ENCODE measurements at places on chromosomes 5 and 9. TPM values are rescaled to one million over a fixed set of nuclear protein-coding genes. Genes with fewer than 3 reads are reported as not detected.

DNA sequence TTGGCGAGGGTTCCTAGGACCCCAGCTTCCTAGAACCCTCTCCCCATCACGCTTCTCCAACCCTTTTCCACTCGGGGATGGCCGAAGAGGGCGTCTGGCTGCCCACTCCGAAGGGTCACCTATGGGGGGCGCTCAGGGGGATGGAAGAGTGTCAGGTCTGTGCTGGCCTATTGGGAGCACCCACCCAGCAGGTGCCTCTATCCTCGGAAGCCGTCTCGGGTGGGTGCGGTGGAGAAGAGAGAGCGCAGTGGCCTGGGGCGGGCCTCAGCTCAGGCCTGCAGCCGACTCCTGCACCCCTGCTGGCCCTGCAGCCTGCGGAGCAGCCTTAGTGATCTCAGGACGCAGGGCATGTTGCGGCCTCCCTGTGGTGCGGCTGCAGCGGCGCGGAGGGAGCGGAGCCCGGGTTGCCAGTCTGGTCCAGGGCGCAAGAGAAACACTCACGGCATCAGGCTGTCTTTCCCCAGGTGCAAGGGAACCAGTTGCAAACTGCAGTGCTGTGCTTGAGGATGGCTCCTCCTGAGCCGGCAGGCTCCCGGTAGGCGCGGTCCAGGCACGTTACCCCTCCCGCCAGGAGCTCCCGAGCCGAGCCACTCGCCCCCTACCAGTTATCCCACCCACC, 1.5 kb upstream of the IRX2 start:
- DNase-seq = no peak
- H3K27me3 ChIP-seq = peaks cover 7% of the 10 kb centered on the region
- no peaks in the 10 kb centered on the region for H3K36me3 ChIP-seq
- H3K4me1 ChIP-seq = peaks cover 15% of the 10 kb centered on the region
- no peak overlapping the region for H3K27ac ChIP-seq

The SPATA31C1 gene
- not detected for total RNA-seq

GRCh38 chr5:39022151-39022550, 52.0 kb downstream of the RICTOR start:
- H3K4me1 ChIP-seq = peaks cover 9% of the 10 kb centered on the region
- no peaks in the 10 kb centered on the region for H3K36me3 ChIP-seq
- H3K27ac ChIP-seq = no peak overlapping the region

DNA sequence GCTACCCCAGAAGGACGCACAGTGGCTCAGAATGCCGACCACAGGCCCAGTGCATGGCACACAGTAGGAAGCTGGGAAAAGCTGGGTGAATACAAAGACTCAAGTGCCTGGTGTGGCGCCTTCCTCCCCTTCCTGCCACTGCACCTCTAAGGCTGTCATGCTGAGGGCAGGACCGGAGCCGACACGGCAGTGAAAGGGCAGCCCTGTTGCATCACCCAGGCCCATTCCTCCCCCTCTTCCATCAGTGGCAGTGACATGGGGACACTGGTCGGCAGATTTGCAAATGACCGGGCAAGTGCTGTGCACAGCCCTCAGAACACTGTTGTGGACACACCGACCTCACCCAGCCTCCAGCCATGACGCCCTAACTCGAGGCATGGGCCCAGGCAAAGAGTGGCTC, 84.0 kb downstream of the STK10 start:
- H3K27me3 ChIP-seq = no peaks in the 10 kb centered on the region
- DNase-seq = no peak
- H3K4me1 ChIP-seq = peaks cover 42% of the 10 kb centered on the region
- peak overlapping the region; percentile 98 for H3K27ac ChIP-seq
- no peak overlapping the region for H3K4me3 ChIP-seq

DNA sequence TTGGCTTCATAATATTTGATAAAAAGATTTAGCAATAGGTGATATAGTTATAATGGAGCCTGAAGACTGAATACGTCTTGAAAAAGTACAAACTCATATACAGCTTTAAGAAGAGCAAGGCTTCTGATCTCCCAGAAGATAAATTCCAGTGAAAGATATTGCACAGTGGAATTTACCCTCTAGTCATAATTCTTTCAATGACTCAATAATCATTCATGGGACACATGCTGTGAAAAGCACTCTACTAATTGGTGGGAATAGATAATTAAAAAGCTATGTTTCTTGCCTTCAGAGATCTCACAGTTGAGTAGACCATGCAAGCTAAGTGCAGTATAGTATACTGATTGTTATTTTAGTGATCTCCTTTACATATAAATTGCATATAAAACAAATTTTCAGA, 538.6 kb upstream of the CYLC2 start:
- no peak overlapping the region for H3K27ac ChIP-seq
- no peaks in the 10 kb centered on the region for H3K27me3 ChIP-seq
- H3K36me3 ChIP-seq = no peaks in the 10 kb centered on the region
- DNase-seq = no peak

DNA sequence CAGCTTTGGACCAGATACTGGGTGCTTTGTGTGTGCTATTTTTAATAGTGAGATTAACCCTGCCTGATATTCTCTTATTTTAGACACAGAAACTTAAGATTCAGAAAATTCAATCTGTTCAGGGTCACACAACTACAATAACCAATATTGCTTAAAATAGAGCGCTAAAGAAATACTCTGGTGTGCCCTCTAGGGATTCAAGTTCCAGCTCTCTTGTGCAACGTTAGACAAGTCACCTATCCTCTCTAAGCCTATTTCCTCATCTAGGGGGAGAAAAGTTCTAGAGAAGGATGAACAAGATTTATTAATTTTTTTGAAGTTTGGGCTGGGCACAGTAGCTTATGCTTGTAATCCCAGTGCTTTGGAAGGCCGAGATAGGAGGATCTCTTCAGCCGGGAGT, 2.1 kb upstream of the SCAI start:
- H3K27me3 ChIP-seq = no peaks in the 10 kb centered on the region
- H3K4me3 ChIP-seq = no peak overlapping the region
- H3K4me1 ChIP-seq = no peaks in the 10 kb centered on the region

DNA sequence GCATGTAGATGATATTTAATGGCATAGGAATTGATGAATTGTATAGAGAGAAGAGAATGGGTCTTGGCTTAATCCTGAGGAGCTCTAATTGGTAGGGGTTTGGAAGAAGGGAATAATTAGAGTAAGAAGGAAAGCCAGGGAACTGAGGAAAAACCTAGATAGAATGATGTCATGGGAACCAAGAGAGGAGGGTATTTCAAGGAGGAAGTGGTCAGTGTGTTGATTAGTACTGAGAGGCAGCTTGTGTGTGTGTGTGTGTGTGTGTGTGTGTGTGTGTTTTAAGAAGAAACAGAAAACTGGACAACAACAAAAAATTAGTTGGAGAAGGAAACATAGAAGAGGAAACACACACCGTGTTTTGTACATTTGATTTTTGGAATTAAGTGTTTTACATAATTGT, 42.8 kb downstream of the MAST4 start:
- H3K4me3 ChIP-seq = no peak overlapping the region
- H3K27ac ChIP-seq = no peak overlapping the region
- H3K27me3 ChIP-seq = no peaks in the 10 kb centered on the region
- H3K4me1 ChIP-seq = no peaks in the 10 kb centered on the region
- DNase-seq = no peak

- no peak overlapping the region for H3K4me3 ChIP-seq
- H3K27ac ChIP-seq = no peak overlapping the region
- DNase-seq = no peak
- no peaks in the 10 kb centered on the region for H3K27me3 ChIP-seq
- H3K36me3 ChIP-seq = peaks cover 15% of the 10 kb centered on the region
Observed at GRCh38 chr5:151150471-151151262, 6.9 kb downstream of the ANXA6 start.

The FBXL7 gene
- total RNA-seq = 22.4 TPM

GRCh38 chr5:144812763-144813162, 642.1 kb downstream of the KCTD16 start:
- DNase-seq = peak; percentile 52
- no peaks in the 10 kb centered on the region for H3K4me1 ChIP-seq
- no peak overlapping the region for H3K27ac ChIP-seq
- no peak overlapping the region for H3K4me3 ChIP-seq
- no peaks in the 10 kb centered on the region for H3K27me3 ChIP-seq
